Stimulated activated CD8-positive, alpha-beta memory T cell treated with anti-CD3 and anti-CD28 coated beads, Interleukin-15, amount 100 ng/mL, for 24 hours (primary cell): ENCODE measurements at places on chromosomes 2 and 18.

DNA sequence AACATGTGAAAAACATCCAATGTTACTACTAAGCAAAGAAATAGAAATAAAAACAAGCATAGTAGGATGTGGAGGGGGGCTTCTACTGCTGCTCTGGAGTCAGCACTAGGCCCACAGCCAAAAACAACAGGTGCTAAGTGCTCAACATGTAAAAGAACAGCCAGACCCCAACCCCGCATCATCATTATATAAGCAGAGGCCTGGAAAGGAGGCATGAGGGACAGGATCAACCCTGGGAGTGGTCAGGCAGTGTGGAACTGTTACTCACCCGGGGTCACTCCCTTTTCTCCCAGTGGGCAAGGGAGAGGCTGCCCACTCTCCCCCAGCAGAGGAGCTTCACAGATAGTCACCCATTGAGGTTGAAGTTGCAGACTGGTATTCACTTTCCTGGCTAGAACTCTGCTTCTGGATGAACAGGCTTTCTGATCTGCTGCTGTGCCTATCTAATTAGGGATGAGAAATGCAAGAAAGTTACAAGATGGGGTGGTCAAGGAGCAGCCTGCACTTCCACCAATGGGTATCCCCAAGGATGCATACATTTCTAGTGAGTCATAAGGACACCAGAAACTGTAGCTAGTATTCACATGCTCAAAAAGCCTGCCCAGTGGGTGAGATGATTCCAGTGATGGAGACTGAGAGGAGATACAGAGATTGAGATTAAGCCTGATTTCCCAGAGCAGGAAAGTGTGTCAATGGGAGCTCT lies 480.1 kb upstream of the TCF4 start:
- no peak for DNase-seq

GRCh38 chr18:48715711-48716361 lies 177.0 kb downstream of the CTIF start:
- no peak for DNase-seq

- no peak for DNase-seq
Observed at GRCh38 chr18:43587538-43588153, 310.4 kb upstream of the SYT4 start.

DNA sequence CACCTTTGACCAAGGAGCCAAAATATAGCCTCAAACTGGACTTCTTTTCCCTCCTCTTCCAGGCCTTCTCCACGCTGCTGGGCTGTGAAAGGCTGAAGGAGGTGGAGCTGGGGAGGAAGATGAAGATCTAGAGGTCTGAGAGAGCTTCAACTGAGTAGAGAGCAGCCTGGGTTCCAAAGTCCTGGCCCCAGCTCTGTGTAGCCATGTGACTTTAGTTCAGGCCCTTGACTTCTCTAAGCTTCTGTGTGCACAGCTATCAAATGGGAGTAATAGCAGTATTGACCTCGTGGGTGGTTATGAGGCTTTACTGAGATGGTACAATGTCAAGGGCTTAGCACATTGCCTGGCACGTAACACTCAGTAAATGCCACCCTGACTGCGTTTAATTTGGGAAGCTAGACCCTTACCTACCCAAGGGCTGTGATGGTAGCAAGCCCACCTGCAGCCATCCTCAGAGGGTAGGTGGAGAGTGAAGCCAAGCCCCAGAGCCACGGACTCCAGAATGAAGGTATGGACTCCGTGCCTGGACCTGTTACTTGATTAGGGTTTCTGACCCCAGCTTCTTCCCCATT lies 38.4 kb downstream of the SERTAD2 start:
- DNase-seq = no peak

GRCh38 chr2:77391119-77391518 lies 131.1 kb downstream of the LRRTM4 start:
- no peak for DNase-seq

DNA sequence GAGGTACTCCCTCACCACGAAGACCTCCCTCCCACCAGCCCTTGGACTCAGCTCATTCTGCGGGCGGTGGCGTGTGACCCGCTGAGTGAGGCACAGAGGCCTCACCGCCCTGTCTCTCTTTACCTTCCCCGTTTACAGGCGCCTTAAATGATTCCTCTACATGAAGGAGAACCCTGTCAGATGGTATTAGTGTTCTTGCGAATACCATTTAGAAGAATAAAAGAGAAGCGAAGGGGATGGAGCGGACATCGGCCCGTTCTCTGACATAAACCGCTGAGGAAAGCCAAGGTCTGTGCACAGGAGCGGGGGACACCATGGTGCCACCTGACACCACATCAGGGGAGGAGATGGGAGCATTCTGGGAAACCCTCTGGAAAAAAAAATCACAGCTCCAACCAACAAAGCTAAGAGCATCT lies 179.8 kb downstream of the HDAC4 start:
- no peak for DNase-seq

- no peak for DNase-seq
Observed at GRCh38 chr2:71462641-71463341, 9.4 kb downstream of the DYSF start.

DNA sequence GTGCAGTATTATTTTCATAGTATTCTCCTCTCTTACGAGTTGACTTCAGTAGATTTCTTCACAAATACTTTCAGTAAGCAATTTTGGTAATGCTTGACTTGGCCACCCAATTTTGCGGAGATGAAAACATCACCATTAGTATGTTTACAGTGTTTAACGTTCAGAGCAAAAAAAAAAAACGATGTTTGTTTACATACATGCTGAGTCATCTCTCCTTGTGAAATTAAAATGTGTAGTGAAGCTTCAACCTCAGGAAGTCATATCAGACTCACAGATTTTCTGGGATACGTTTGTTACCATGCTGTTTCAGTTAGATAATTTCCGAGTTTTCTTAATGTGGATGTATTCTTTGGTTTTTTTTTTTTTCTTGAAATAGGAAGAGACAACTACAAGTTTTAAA lies 100.1 kb downstream of the CTNNA2 start:
- no peak for DNase-seq

DNA sequence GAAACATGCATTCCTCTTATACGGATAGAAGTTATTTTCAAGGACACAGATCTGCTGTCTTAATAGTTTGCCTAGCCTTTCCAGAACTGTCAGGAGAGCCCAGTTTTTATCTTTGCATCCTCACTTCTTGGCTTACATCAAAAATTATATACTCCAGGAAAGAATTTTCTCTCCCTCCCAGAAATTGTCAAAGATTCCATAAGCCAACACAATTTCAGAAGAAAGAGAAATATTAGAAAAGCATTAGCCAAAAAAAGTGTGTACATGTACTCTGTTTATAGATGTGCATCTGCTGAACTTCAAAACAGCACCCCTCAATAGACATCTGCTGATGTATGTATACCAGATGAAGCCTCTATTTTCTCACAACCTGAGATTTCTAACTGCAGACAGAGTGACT lies 210.4 kb downstream of the METTL4 start:
- DNase-seq = no peak

- no peak for DNase-seq
Observed at GRCh38 chr2:9844576-9844975, 1.3 kb downstream of the TAF1B start.

DNA sequence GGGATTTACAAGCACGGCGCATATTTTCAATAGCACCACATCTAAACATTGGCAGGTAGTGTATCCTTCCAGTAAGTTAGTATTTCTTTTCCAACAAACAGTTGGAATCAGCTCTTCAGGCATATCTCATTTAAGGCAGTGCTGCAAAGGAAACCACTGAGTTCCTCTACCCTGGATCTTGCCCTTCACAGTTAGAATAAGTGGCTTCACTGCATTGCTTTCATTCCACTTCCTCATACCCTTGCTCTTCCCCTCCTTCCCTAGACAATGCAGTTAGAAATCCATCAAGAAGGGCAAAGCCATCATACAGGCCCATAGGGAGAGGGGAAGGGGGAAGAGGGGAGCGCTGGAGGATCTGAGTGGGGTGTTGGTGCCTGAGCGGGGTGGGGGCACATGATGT lies 173.7 kb downstream of the FBXO15 start:
- no peak for DNase-seq

- DNase-seq = no peak
Observed at GRCh38 chr2:101699755-101700461, 2.4 kb downstream of the MAP4K4 start.

DNA sequence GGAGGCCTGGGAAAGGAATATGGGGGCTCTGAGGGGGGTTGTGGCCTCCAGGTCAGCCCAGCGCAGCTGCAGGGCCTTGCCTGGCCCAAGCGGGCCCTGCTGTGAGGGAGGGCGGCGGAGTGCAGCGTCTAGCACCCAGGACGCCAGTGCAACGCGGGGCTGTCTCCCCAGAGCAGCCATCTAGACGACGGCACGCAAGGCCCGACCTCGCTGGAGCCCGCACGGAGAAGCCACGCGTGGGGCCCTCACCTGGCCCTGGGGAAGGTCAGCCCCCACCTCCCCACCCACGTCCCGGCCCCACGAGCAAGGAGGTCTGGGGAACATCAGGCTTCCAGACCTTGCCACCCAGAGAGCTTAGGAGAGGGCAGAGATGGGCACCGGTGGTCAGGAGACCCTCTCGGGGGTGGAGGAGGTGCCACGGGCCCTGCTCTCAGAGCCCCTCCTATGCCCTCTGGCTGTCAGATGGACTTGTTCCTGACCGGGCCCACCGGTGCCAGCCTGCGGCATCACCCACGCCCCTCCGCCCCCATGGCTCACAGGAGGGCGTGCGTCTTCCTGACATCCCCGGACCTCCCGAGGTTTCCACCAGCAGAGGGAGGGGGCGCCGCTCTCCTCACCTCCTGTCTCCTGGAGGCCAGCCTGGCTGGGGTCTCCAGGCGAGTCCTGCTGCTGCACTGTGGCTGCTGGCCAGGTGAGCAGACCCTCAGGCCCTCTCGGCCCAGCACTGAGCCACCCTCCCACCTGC lies 17.0 kb downstream of the GPR35 start:
- no peak for DNase-seq

DNA sequence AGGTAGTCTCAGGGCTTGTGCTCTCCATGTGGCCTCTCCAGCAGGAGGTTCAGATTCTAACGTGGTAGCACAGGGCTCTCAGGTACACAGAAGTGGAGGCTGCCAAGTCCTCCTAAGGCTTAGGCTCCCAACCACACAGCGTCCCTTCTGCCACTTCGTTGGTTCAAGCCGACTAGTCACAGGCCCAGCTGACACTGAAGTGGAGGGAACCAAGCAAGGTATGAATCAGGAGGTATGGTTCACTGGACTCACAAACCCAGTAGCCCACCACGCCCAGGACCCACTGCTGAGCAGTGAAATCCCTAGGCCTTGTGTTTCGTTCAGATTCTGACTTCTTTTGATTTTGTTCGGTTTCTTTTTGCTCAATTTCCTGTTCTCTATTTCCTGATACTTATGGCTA lies 46.0 kb upstream of the SEC11C start:
- no peak for DNase-seq

DNA sequence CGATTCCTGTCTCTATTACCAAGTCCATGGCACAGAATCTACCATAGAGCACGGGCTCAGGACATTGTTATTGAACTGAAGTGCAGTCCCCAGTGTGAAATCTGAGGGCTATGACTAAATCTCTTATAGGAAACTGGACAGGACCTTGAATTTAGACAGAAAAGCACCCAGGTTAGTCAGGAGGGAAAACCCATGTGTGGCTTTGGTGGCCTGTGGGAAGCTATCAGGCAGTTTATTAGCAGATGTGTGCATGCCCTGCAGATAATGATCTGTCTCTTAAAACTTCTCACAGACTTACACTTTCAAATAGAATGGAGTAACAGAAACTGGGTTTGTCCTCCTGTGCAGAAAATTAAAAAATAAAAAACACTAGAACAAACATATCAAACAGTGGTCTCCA lies 610.0 kb upstream of the RAB6C start:
- DNase-seq = no peak

GRCh38 chr2:230075988-230076631 lies 7.4 kb upstream of the SLC16A14 start:
- DNase-seq = no peak

DNA sequence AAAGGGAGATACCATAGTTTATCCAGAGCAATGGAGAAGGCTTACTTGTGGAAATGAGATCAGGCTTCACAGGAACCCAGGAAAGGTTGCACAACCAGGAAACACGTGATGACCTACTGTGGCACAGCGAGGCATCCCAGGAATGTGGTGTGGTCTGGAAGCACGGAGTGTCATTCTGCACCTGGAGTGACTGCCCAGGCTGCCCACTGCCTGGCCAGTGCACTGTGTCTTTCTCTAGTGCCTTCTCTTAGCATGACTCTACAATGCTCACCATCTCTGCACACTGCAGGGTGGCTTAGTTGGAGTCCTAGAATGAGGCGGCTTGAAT lies 48.9 kb downstream of the CHST9 start:
- DNase-seq = no peak

GRCh38 chr18:72601481-72601880 lies 57.3 kb upstream of the CBLN2 start:
- DNase-seq = no peak
